ENCODE measurements at places on chromosomes 12 and 14.

DNA sequence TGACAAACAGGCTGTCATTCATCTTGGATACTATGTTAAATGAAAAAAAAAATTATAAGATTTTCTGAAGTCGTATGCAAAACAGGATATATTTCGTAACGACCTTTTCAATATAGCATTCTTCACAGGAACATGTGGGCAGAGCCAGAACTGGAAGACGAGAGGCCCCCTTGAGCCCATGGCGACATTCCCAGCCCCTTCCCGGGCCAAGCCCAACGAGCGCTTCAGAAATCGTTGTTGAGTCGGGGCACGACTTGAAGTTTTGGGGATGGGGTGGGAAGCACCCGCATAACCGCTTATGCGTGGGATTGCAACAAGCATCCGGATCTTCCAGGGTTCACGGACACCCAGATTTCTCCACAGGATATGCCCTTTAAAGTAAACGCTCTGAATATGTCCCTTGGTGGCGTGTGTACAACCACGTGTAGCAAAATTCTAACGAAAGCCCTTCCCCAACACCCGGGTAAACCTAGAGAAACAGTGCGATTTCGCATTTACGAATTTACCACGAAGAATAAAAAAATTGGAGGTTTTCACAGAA lies 736 bp downstream of the C14orf39 start:
- DNase-seq: no peak

DNA sequence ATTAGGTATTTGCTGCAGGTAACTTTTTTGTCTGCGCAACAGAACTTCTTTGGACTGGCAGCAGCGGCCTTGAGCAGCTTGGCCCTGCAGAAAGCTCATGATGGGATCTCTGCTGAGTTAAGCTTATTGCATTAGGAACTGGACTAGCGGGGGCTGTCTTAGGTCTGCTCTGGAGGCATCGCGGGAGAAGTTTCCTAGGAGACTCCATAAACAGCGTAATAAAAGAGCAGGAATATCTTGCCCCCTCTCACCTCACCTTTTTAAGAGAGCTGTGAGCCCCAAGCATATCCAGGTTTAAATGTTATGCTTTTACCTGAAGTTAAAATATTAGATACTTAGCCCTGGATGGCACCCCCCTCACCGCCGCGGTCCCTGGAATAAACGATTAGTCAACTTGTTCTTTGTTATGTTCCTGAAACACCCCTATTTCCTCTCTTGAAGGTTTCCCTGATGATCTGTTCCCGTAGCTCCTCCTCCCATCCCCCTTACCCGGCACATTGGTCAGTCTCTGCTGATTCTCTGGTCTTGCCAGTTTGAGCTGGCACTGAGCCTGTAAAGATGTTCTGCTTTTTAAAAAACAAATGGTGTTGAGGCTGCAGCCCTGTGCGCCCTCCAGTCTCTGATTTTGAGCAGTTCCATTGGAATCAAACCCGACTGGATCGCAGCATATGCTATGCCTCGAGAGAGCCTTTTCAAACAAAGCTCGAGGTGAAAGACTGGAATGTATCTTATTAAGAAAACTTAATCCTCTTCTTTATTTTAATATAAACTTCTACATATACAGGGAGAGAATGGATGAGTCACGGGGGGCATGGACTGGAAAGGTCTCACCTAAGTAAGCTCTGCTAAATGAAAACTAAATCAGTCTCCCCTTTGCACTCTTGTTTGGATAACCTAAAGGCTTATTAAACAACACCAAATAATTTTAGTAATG lies 1.9 kb downstream of the MLXIP start:
- no peak for DNase-seq

DNA sequence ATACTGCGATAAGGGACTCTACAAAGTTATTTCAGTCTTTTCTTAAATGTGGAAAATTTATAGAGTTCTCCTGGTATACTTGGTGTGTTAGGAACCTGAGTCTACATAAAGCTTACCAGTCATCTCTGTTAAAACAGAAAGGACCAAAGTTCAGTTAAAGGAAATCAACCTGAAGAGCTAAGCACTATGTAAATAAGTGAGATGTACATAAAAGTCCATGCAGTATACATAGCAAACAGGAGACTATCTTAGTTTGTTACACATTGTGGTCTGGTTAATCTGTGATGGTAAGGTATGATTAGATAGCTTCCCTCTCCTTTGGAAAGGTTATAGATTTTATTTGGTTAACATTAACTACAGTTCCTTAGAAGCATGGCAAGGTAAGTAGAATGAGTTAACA lies 75.9 kb downstream of the ATP2B1 start:
- no peak for DNase-seq

DNA sequence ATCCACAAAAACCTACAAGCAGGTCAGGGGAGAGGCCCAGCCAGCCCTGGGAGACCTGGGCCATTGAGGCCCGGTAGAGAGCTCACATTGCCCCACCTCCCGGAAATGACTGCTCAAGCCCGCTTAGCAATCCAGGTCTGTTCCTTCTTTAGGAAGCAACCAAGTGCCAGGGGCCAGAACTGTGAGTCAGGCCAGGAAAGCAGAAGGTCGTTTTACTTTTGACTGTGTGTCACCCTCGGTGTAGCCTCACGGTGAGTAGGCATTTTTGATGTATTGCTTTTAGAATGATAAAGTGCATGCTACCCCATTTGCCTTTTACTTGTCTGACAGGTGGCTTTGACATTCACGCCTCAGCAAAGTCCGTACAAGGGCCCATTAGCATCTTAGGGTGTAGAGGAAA lies 25.4 kb upstream of the PWP1 start:
- DNase-seq: no peak

DNA sequence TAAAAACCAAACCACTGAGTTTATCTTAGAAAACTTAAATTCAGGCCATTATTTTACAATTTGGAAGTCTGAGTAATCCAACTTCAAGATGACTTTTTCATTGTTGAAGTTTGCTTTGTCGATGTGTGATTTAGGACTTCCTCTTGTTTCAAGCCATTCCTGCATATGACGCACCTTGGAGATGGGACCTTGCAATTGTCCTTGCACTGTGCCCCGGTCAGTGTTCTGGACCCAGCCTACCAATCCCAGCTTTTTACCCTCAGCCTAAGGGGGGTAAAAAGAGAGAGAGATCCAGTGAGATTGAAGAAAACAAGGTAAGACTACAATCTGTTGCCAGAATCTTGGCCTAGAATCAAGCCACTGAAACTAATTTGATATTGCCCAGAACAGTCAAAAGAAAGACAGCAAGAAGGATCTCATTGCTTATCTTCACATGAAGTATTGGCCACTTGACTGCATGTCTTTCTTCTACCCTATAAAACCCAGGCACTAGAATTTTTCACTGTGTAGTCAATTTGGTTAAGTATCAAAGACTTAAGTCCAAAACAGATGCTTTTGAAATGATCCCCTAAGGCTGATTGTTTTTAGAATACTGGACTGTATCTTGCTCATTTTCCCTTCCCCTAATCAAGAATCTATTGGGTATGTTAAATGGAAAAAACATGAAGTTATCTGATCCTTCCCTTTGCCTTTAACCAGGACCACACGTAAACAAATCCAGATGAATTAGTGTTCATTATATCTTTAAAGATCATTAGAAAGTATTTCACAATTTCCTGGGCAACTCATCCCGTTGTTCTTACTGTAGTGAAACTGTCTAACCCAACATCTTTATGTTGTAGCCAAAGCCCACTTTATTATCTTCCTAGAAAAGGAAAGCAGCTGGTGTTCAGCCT lies 2.4 kb upstream of the MLH3 start:
- DNase-seq: no peak

GRCh38 chr12:106357549-106358395 lies at the start of gene POLR3B:
TSS of gene POLR3B (plus strand) at chr12:106357748. CDS start at chr12:106357880, 132 bp downstream.
- DNase-seq: peak; percentile 86

DNA sequence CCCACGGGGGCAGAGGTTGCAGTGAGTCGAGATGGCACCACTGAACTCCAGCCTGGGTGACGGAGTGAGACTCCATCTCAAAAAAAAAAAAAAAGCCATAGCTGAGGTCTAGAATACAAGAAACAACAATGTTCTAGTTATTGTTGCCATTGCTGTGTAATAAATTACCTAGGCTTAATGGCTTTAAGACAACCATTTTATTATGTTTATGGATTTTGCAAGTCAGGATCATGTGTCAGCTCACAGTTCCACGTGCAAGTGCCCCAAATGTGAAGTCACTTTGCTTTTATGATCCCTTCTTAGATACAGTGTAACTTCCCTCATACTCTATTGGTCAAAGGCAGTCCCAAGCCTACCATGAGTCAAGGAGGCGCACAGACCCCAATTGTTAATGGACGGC lies 49.5 kb upstream of the RIC8B start:
- DNase-seq: no peak

DNA sequence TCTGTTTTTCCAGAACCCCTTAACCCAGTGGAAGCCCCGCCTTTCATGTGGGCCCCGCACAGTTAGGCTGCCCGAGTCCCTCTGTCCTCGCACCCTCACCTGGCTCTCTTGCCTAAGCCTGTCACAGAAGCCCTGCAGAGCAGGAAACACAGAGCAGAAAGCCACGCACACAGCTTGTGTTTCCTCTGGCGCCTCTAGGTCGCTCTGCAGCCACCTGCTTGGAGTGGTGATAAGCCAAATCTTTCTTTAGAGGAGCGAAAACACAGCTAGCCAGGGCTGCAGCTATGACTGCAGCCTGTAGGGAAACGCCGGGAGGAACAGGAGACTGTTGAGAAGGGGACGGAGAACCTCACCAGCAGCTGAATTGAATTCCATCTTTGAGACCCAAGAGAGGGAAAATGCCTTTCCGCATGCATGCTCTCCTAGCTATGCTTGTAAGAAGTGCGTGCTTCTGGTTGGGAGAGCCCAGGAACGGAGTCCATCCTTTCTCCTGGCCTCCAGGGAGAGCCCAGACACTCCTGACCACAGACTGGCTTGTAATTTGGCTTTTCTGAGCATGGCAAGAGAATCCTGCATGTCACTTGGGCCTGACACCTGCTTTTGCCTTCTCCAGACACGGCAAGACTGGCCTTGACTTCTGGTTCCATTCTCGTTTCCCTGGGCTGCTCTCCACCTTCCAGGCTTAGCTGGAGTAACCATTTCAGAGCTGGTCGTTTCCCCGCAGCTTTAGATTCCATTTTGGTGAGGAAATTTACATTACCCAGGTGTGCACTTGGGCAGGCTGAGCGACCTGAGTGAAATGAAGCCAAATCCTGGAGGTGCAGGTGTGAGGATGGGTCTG lies 301.6 kb downstream of the CACNA1C start:
- DNase-seq: no peak

DNA sequence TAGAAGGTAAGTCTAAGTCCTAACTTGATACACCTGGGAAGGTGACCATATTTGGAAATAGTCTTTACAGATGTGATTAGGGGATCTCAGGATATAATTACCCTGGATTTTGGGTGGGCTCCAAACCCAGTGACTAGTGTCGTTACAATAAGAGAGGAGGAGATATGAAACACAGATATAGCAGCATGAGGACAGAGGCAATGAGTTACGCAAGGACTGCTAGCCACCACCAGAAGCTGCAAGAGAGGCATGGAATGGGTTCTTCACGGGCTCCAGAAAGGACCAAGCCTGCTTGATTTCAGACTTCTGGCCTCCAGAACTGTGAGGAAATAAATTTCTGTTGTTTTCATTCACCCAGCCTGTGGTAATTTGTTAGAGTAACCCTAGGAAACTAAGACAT lies 28.6 kb downstream of the FGFR1OP2 start:
- no peak for DNase-seq

GRCh38 chr14:51504669-51505068 lies 147.0 kb upstream of the FRMD6 start:
- no peak for DNase-seq

DNA sequence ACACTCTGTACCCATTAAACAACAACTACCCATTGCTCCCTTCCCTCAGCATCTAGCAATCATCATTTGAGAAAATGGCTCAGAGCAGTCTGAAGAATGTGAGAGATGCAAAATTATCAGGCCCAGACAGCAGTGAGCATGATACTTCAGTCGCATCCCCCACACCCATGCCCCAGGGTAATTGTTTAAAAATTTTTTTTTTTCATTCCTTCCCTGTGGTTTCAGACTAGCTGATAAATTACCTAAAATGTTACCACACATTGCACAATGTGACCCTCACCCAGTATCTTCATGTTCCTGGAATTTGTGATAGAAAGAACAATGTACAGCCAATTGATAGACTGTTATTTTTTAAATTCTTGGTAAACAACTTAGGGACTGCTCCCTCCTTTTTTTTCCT lies 11.3 kb upstream of the USP15 start:
- no peak for DNase-seq

GRCh38 chr14:42480255-42480654 lies 873.6 kb downstream of the LRFN5 start:
- no peak for DNase-seq

DNA sequence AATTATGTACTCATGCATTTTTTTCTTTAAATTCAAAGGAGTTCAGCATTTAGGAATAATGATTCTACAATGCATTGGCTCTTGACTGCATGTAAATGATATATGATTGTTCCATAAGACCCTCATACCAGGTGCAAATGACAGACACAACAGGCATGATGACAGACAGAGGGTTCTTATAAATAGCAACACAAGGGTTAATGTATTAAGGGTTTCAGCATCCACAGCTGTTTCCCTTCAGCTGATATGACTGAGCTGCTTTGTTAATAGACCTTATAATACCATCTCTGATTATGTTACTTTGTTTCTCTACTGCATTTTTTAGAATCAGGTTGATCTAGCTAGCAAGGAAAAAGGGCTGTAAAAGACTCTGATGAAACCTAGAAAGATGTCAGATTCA lies 90.8 kb upstream of the TMTC2 start:
- DNase-seq: no peak

- DNase-seq: no peak
Observed at GRCh38 chr14:105411017-105411941, 8.3 kb upstream of the MTA1 start.

GRCh38 chr14:53491884-53492277 lies 338.8 kb upstream of the DDHD1 start:
- DNase-seq: no peak

GRCh38 chr12:1147821-1148220 lies 156.8 kb downstream of the ERC1 start:
- no peak for DNase-seq

DNA sequence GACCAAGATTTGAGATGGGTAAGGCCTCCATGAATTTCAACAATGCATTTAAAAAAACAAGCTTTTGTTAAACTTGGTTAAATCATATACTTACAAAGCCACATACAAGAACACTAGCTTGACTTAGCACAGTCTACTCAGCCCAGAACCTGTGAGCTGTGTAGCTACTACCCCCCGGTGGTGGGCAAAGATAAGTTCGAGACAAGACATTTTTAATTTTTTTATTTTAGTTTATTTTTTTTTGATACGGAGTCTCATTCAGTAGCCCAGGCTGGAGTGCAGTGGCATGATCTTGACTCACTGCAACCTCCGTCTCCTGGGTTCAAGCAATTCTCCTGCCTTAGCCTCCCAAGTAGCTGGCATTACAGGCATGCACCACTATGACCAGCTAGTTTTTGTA lies 3.7 kb upstream of the NECAP1 start:
- DNase-seq: peak; percentile 57

- no peak for DNase-seq
Observed at GRCh38 chr14:23175823-23176222, 7.6 kb downstream of the SLC7A8 start.

- no peak for DNase-seq
Observed at GRCh38 chr12:109961612-109962011, 34.6 kb downstream of the GIT2 start.

- DNase-seq: peak; percentile 33
Observed at GRCh38 chr14:77377502-77377844, 294 bp downstream of the SAMD15 start.

- DNase-seq: no peak
Observed at GRCh38 chr12:105402366-105402765, 71.9 kb downstream of the C12orf75 start.

- no peak for DNase-seq
Observed at GRCh38 chr12:105459760-105460330, 129.4 kb downstream of the C12orf75 start.
